Mesangial cell (primary cell): ENCODE measurements at places on chromosomes 5 and 9. TPM values are rescaled to one million over a fixed set of nuclear protein-coding genes. Genes with fewer than 3 reads are reported as not detected.

HEXB gene
- total RNA-seq = 116 and 196 TPM in 2 replicates

GRAMD2B gene
- total RNA-seq = 13.5 and 20.7 TPM in 2 replicates

MELK gene
- total RNA-seq = 8.2 and 70.7 TPM in 2 replicates

CA9 gene
- 0.13 and 0.16 TPM in 2 replicates for total RNA-seq

DNAI1 gene
- 0.25 TPM in 1 of 2 replicates, not detected in the other for total RNA-seq

OR1J2 gene
- total RNA-seq = not detected in 2 replicates

ISL1 gene
- not detected in 2 replicates for total RNA-seq

PCDHGB5 gene
- 10.6 and 15.8 TPM in 2 replicates for total RNA-seq

RNF183 gene
- total RNA-seq = 0.38 TPM in 1 of 2 replicates, not detected in the other

WNT8A gene
- total RNA-seq = not detected in 2 replicates

RANBP17 gene
- 4.4 and 8.0 TPM in 2 replicates for total RNA-seq

PDE6A gene
- under 0.01 TPM in 1 of 2 replicates, not detected in the other for total RNA-seq

PRELID2 gene
- 7.9 and 12.7 TPM in 2 replicates for total RNA-seq

SPINK4 gene
- total RNA-seq = not detected in 2 replicates

HEMGN gene
- total RNA-seq = not detected in 2 replicates

LRRC70 gene
- total RNA-seq = 0.16 and 0.38 TPM in 2 replicates

SIT1 gene
- not detected in 2 replicates for total RNA-seq

EQTN gene
- total RNA-seq = not detected in 2 replicates

ARID3C gene
- total RNA-seq = 0.51 TPM in 1 of 2 replicates, not detected in the other

AGXT2 gene
- not detected in 2 replicates for total RNA-seq

F2RL2 gene
- 18.3 and 58.7 TPM in 2 replicates for total RNA-seq

WDR70 gene
- total RNA-seq = 9.6 and 10.1 TPM in 2 replicates

THG1L gene
- 11.6 and 17.6 TPM in 2 replicates for total RNA-seq

STK32A gene
- total RNA-seq = 0.16 and 1.5 TPM in 2 replicates

NSG2 gene
- not detected in 2 replicates for total RNA-seq

ADRA1B gene
- 3.1 and 3.8 TPM in 2 replicates for total RNA-seq
